Neural crest cell (in vitro differentiated cells): ENCODE measurements at places on chromosomes 3 and 15. TPM values are rescaled to one million over a fixed set of nuclear protein-coding genes. Genes with fewer than 3 reads are reported as not detected.

The NRROS gene
- 0.52 and 1.5 TPM in 2 replicates for total RNA-seq

The MRAS gene
- 24.7 and 27.0 TPM in 2 replicates for total RNA-seq

The SCAPER gene
- 15.3 and 18.4 TPM in 2 replicates for total RNA-seq

The C3orf22 gene
- not detected in 2 replicates for total RNA-seq

The ISL2 gene
- total RNA-seq, result 0.25 TPM in 1 of 2 replicates, not detected in the other

The COMMD4 gene
- total RNA-seq, result 156 and 161 TPM in 2 replicates

The TMC3 gene
- not detected in 2 replicates for total RNA-seq

The GOLGA6D gene
- total RNA-seq, result not detected in 2 replicates

The GPR27 gene
- 9.4 and 10.4 TPM in 2 replicates for total RNA-seq

The OR5K1 gene
- total RNA-seq, result not detected in 2 replicates

The GPR149 gene
- not detected in 2 replicates for total RNA-seq

The TUBGCP4 gene
- 35.6 and 38.2 TPM in 2 replicates for total RNA-seq

The C2CD4B gene
- total RNA-seq, result not detected in 2 replicates

The TMEM207 gene
- total RNA-seq, result not detected in 2 replicates

The CHRFAM7A gene
- 8.7 and 12.7 TPM in 2 replicates for total RNA-seq

The PP2D1 gene
- not detected in 2 replicates for total RNA-seq

The SERPINI2 gene
- total RNA-seq, result 0.56 and 0.86 TPM in 2 replicates

The TTC21A gene
- 6.8 and 8.2 TPM in 2 replicates for total RNA-seq

The UBE2E2 gene
- total RNA-seq, result 22.4 and 24.2 TPM in 2 replicates

The TF gene
- 0.98 and 1.6 TPM in 2 replicates for total RNA-seq

The RGMA gene
- total RNA-seq, result 187 and 205 TPM in 2 replicates

The ATP10A gene
- 4.9 and 6.8 TPM in 2 replicates for total RNA-seq

The EPHB3 gene
- 9.7 and 13.4 TPM in 2 replicates for total RNA-seq

The TEX9 gene
- 17.9 and 21.3 TPM in 2 replicates for total RNA-seq

The SERINC4 gene
- total RNA-seq, result 0.23 and 0.35 TPM in 2 replicates

The GHSR gene
- not detected in 2 replicates for total RNA-seq

The CYP8B1 gene
- not detected in 2 replicates for total RNA-seq

The CFAP100 gene
- total RNA-seq, result 1.1 and 1.7 TPM in 2 replicates

The RETNLB gene
- total RNA-seq, result not detected in 2 replicates

The GOLGA8G gene
- not detected in 2 replicates for total RNA-seq
